ENCODE measurements at places on chromosomes 7 and 10. TPM values are rescaled to one million over a fixed set of nuclear protein-coding genes. Genes with fewer than 3 reads are reported as not detected.

The TMEM270 gene
- 1.1 TPM for total RNA-seq

The ZNF503 gene
- 30.4 TPM for total RNA-seq

The MRLN gene
- not detected for total RNA-seq

DNA sequence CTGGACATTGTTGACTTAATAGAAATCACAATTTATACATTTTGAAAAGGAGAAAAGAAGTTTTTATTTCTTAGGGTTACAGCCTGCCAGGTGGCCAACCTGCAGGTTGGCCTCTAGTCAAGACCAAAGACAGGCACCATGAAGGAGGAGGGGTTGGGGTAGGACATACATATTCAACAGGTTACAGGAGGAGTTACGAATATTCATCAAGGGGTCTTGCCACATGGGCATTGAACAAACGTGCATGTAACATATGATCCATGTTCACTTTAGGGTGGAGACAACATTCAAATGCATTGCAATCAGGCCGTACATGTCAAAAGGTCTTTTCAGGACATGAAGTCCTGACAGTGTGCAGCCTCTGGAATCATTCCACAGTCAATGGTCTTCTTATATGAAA, 246.2 kb upstream of the AKR1E2 start:
- H3K27ac ChIP-seq, result no peak overlapping the region
- no peak overlapping the region for H3K4me3 ChIP-seq
- no peaks in the 10 kb centered on the region for H3K4me1 ChIP-seq

- DNase-seq, result no peak
- no peak overlapping the region for H3K4me3 ChIP-seq
- no peaks in the 10 kb centered on the region for H3K4me1 ChIP-seq
- H3K27ac ChIP-seq, result no peak overlapping the region
- H3K27me3 ChIP-seq, result no peaks in the 10 kb centered on the region
- H3K36me3 ChIP-seq, result no peaks in the 10 kb centered on the region
Observed at GRCh38 chr10:89783406-89783805, 82.0 kb downstream of the KIF20B start.

DNA sequence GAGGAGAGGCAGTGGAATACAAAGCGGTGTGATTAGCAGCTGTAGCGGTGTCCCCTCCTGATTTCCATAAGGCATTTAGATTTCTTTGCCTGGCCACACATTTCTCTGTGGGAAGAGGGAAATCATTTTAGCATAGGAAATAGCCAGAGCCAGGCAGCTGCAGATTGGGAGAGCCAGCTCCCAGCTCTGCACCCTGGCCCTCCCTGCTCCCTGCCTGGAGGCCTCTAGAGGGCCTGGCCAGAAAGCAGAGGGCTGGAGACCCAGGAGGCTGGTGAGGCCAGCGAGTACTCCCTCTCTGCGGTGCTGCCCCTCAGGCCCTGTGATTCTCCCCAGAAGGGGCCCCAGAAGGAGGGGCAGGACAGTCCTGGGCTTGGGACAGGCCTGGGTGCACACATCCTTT, 85.7 kb downstream of the C10orf105 start:
- no peaks in the 10 kb centered on the region for H3K4me1 ChIP-seq
- DNase-seq, result no peak
- no peaks in the 10 kb centered on the region for H3K27me3 ChIP-seq
- H3K27ac ChIP-seq, result no peak overlapping the region
- H3K36me3 ChIP-seq, result no peaks in the 10 kb centered on the region

DNA sequence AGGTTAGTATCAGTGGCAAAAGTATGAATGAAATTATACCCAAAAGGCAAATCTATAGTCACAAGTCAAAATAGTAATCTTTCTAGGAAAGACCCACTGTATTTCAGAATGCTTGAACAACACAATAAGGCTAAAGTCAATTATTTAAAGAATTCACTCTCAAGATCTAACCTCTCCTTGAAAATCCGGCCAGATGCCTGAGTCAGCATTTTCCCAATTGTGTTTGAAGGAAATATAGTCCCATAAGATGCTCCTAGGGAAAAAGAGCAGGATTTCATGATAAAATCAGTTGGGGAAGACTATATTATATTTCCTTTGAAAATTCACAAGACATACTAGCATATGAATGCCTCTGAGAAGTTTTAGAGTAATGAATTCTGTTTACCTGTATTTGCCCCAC, 1075.0 kb downstream of the GRM8 start:
- DNase-seq, result no peak
- no peak overlapping the region for H3K27ac ChIP-seq
- H3K27me3 ChIP-seq, result no peaks in the 10 kb centered on the region
- no peaks in the 10 kb centered on the region for H3K4me1 ChIP-seq
- H3K4me3 ChIP-seq, result no peak overlapping the region
- no peaks in the 10 kb centered on the region for H3K36me3 ChIP-seq

GRCh38 chr7:107958764-107959526, 44.0 kb downstream of the LAMB1 start:
- H3K4me1 ChIP-seq, result no peaks in the 10 kb centered on the region
- no peak overlapping the region for H3K4me3 ChIP-seq
- no peak for DNase-seq
- peaks cover 20% of the 10 kb centered on the region for H3K36me3 ChIP-seq

DNA sequence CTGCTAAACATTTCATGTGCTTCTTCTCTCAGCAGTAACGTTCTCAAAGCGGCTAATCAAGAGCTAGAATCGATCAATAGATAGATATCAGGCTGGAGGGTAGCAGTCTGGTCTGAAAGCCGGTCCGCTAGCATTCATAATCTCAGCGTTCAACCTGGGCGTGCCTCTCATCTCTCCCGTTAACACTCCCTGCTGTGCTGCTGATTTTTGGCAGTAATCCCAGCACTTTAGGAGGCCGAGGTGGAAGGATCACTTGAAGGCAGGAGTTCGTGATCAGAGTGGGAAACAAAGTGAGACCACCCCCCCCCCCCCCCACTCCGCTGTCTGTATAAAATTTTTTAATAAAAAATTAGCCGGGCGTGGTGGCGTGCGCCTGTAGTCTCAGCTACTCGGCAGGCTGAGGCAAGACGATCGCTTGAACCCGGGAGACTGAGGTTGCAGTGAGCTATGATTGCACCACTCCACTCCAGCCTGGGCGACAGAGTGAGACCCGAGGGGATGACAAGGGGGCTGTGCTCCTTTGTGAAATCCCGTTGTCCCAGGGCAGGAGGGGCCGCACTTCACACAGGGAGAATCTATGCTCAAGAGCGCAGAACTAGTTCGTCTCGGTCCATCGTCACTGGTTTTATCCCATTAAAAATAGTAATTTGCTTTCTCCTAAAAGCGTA, 624 bp upstream of the CEP55 start:
- H3K36me3 ChIP-seq, result no peaks in the 10 kb centered on the region
- no peaks in the 10 kb centered on the region for H3K27me3 ChIP-seq
- peaks cover 20% of the 10 kb centered on the region for H3K4me1 ChIP-seq
- H3K4me3 ChIP-seq, result peak overlapping the region; percentile 95

- H3K27me3 ChIP-seq, result no peaks in the 10 kb centered on the region
- H3K4me1 ChIP-seq, result no peaks in the 10 kb centered on the region
- no peaks in the 10 kb centered on the region for H3K36me3 ChIP-seq
- H3K27ac ChIP-seq, result no peak overlapping the region
- H3K4me3 ChIP-seq, result no peak overlapping the region
- no peak for DNase-seq
Observed at GRCh38 chr7:134705716-134706115, 59.1 kb downstream of the BPGM start.

- H3K4me3 ChIP-seq, result no peak overlapping the region
- H3K4me1 ChIP-seq, result no peaks in the 10 kb centered on the region
- H3K36me3 ChIP-seq, result no peaks in the 10 kb centered on the region
- H3K27ac ChIP-seq, result no peak overlapping the region
- DNase-seq, result no peak
- no peaks in the 10 kb centered on the region for H3K27me3 ChIP-seq
Observed at GRCh38 chr7:92333866-92334265, 88.1 kb downstream of the ANKIB1 start.

- no peaks in the 10 kb centered on the region for H3K27me3 ChIP-seq
- H3K27ac ChIP-seq, result no peak overlapping the region
- no peak overlapping the region for H3K4me3 ChIP-seq
- peak; percentile 46 for DNase-seq
Observed at GRCh38 chr7:114663502-114663901, 248.9 kb downstream of the FOXP2 start.

DNA sequence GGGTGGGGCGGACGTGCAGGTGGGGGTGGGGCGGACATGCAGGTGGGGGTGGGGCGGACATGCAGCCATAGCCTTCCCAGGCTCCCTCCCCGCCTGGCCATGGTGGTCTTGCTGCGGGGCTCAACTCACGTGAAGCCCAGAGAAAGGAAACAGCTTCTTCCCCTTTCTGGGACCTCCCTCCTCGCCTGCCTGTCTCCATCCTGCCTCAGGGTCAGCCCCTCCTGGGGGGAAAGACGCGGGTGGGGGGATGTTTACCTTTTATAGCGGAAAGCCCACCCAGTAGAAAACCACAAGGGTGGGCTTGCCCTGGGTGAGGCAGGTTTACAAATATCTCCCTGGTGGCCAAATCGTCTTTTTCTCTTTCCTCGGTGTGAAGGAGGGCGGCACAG, 520.0 kb downstream of the GLRX3 start:
- no peaks in the 10 kb centered on the region for H3K4me1 ChIP-seq
- no peak overlapping the region for H3K4me3 ChIP-seq
- H3K36me3 ChIP-seq, result no peaks in the 10 kb centered on the region
- DNase-seq, result no peak

DNA sequence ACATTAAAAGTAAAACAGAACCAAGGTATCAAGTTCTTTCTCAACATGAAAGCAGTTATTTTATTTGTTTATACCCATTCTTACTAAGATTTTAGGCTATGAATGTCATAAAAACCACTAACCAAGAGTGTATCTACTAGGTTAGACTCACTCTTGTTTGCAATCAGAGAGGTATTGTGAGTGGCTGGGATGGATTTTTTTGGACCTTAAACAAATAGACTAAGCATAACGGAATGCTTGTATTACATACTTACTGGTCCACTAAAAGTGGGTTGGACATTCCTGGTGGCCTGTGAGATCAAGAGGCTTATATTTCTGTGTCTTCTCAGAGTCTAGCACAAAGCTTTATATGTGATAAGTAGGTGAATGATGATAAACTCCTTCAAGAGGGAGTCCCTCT, 32.6 kb upstream of the CBLL1 start:
- no peak for DNase-seq
- H3K27ac ChIP-seq, result no peak overlapping the region
- H3K36me3 ChIP-seq, result no peaks in the 10 kb centered on the region
